ENCODE measurements at places on chromosomes 3 and 15.

DNA sequence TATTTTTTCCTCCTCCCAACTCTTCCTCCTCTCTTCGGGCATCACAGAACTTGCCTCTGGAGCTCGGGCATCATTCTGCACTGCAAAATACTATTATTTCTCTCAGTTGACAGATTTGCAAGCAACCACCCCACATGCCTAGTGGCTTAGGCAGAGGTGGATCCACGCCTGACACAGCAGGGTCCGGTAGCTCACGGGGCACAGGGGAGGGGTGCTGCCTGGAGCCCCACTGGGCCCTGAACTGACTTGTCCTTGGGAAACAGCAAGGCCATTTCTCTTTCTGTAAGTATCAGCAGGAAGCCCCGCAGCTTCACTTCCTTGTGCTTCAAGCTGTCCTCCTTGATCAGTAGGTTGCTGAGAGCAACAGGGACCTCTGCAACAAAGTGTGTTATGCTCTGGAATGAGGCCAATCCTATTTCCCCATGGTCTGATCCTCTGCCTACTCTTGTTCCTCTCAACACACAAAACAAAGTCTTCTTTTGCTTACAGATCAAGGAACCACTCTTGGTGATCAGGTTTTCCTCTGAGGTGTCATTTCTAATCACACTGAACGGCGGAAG, 69.1 kb downstream of the FAM174B start:
- peak; percentile 58 for DNase-seq

DNA sequence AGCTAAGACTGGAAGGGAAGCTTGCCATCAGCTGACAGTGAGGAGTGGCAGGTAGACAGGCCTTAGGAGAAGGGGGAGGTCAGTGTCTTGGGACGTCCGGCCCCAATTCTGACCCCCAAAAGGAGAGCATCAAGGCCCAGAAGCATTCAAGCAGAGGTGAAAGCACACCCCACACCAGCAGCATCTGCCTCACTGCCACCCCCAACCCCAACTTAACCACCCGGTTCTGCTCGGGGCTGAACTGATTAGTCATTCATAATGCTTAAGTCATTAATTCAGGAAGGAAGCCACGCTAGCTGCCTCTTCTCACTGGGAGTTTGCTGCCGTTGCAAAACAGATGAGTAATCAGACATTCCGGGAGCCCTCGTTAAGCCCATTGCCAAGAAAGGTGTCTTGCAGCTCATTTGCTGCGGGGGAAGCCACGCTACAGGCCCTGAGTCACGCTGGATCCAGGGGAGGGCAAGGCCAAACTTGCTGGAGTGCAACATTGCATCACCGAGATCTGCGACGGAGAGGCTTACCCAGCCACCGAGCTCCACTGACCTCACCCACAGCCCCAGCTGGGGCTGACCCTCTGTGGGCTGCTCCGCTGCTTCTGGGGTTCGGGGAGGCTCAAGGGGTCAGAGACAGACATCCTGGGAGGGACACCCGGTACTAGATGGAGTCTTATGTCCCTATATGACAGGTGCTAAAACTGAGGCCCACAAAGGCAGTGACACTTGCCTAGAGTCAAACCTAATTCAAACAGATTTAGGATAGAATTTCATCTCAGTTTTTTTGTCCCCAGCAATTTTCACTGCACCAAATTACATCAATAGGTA, 46.4 kb upstream of the HES1 start:
- peak; percentile 99 for DNase-seq

DNA sequence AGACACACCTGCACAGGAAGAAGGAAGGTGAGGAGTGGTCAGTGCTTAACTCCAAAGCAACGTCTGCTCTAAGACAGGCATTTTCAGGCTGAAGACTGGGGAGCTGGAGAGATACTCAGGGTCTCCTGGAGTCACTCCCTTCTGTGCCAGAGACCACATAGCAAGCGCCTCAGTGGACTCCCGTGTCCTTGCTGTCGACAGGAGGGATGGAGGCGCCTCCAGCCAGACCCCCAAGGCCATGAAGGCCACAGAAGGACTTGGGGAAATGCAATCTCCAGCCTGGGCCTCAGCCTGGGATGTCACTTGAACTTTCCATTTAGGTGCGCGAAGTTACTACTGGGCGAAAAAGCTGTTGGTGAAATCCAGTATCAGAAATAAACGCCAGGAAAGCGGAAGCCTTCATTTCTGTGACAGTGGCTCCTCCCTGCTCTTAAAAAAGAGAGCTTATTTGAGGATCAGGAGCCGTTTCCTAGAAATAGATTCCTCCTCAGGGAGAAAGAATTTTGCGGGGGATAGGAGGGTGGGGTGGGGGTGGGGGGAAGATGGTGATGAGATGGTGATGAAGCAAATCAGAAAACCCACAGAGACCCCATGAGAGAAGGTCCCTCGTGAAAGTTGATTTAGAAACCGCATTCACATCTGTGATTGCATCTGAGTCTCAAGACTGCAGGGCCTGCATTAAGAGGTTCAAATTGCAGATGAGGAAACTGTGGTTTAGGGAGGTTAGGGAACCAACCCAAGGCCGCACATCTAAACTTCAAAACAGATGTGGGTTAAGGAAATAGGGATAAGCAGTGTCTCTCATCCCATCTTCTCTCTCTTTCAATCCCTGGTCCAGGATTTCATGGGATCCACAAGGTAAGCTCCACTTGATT, 78.8 kb downstream of the ATP2B2 start:
- no peak for DNase-seq

DNA sequence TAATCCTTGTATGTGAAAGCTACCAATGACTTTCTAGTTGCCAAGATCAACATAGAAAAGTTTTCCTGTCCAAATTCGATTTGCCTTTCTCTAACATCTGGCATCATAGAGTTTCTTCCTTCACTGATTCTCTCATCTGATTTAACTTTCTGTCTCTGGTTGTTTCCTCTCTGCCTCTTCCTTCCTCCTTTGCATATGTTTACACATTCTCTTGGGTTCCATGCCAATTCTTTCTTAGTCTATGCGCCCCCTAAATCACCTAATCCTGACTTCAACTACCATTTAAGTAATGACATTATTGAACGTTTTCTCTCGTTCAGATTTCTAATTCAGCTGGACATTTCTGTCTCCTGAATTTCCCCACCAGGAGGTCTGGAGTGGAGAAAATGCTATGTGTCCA, 561.9 kb upstream of the TGFBR2 start:
- no peak for DNase-seq

- DNase-seq: no peak
These were observed 140.9 kb upstream of the MRPS22 start for GRCh38 chr3:139202959-139203349.
